Activated naive CD4-positive, alpha-beta T cell treated with anti-CD3 and anti-CD28 coated beads for 36 hours (primary cell): ENCODE measurements at places on chromosomes 3 and 15. TPM values are rescaled to one million over a fixed set of nuclear protein-coding genes. Genes with fewer than 3 reads are reported as not detected.

BDH1 gene
- total RNA-seq: 70.7 TPM

DNA sequence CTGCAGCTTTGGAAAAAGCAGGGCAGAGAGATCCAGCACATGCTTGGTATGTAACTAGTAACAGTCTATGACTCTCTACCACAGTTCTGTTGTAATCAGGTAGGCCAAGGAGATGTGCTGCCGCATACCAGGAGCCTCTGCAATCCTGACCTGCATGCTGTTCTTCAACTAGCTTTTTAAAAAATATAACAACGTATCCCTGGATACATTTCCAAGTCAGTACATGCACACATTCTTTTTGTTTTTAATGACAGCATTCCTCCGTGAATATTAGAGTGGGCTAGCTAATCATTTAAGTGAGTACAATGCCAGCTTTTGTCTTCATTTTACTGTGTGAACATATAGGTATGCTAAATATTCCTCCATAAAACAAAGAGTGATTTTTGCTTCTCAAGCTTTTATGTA is 437.8 kb downstream of the RBMS3 start:
- H3K4me3 ChIP-seq: no peak overlapping the region
- no peak overlapping the region for H3K27ac ChIP-seq
- no peak for DNase-seq
- H3K27me3 ChIP-seq: peaks cover 2% of the 10 kb centered on the region

GRCh38 chr3:111577798-111578685 is 17.1 kb downstream of the ZBED2 start:
- peaks cover 75% of the 10 kb centered on the region for H3K4me1 ChIP-seq
- peak; percentile 38 for DNase-seq
- peaks cover 57% of the 10 kb centered on the region for H3K36me3 ChIP-seq
- no peaks in the 10 kb centered on the region for H3K27me3 ChIP-seq
- H3K27ac ChIP-seq: peak overlapping the region; percentile 90

CYFIP1 gene
- total RNA-seq: 35.1 TPM

GRCh38 chr15:96356494-96357455 is 26.3 kb downstream of the NR2F2 start:
- H3K4me1 ChIP-seq: peaks cover 28% of the 10 kb centered on the region
- no peak overlapping the region for H3K27ac ChIP-seq
- no peaks in the 10 kb centered on the region for H3K36me3 ChIP-seq
- peak overlapping the region; percentile 75 for H3K4me3 ChIP-seq
- peaks cover 65% of the 10 kb centered on the region for H3K27me3 ChIP-seq

UMPS gene
- total RNA-seq: 29.6 TPM
